Stimulated activated CD8-positive, alpha-beta memory T cell treated with anti-CD3 and anti-CD28 coated beads, Interleukin-4, amount 100 ng/mL, for 1 hour (primary cell): ENCODE measurements at places on chromosomes 5 and 9.

GRCh38 chr5:136309932-136310598 lies 55.3 kb downstream of the TRPC7 start:
- DNase-seq = no peak

DNA sequence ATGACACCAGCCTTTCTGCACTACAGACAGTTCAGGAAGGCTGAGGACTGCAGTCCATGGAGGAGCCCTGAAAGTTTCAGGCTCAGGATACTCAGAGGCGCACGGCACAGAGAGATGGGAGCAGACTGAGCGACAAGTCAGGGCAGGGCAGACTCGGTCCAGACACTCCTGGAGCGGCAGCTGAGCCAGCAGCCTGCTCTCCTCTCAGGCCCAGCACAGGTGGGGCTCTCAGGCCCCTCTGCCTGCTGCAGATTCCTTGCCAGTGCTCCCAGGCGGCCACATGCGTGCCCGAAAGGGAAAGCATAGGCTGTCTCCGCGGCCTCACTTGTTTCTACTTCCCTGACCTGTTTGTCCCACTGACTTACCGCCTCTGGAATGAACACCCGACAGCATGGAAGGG lies 228.3 kb downstream of the IRX2 start:
- no peak for DNase-seq

DNA sequence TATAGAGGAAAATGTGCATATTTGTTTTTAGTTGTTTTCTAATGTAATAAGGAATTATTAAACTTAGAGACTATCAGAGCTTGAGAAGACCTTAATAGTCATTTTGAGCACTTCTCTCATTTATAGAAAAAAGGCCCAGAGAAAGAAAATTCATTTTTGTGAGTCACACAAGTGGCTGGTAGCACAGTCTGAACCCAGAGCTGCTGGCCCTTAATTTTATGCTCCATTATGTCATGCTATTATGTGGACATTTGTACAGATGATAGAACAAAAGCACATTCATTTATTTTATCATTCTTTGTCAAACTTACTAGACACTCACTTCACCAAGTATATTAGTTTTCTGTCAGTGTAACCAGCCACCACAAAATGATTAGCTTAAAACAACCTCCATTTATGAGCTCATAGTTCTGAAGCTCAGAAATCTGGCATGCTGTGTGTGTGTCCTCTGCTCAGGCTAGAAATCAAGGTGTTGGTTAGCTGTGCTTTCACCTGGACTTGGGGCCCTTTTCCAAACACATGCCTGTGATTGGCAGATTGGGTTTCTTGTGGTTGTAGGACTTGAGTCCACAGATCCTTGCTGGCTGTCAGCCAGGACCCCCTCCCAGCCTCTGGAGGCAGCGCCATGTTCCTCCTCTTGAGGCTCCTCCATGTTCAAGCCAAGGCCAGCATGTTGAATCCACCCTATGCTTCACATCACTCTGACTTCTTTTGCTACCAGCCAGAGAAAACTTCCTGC lies 188.9 kb downstream of the ARHGAP26 start:
- DNase-seq = no peak

- DNase-seq = no peak
These were observed 23.1 kb upstream of the PLPP6 start for GRCh38 chr9:4638968-4639367.

DNA sequence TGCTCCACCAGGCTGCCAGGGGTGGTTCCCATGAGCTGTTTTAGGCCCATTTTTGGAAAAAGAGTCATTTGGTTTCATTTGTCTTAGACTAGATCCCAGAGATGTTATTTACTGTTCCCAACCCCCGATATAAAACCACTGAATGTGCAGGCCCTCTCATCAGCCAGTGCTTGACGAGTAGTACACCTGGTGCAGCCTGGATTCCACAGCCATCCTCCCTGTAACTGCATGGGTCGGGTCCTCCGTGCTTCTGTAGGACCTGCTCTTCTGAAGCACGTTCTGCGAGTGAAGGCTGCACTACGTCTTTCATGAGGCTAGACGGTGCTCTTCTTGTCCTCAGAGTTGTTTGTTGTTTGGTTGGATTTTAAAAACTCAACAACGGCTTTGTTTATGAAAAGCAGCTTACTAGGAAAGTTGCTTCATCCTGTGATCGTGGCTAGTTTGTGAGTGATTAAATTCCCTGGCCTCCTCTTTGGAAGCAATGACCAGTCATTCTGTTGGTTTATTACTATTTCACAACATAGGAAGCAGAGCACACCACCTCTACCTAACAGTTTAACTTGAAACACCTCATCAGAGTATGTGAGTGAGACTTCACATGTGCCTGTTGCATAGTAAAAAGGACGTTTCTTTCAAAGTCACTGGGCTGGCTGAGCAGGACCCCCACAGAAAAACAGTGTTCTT lies 135.2 kb downstream of the AOPEP start:
- DNase-seq = no peak

DNA sequence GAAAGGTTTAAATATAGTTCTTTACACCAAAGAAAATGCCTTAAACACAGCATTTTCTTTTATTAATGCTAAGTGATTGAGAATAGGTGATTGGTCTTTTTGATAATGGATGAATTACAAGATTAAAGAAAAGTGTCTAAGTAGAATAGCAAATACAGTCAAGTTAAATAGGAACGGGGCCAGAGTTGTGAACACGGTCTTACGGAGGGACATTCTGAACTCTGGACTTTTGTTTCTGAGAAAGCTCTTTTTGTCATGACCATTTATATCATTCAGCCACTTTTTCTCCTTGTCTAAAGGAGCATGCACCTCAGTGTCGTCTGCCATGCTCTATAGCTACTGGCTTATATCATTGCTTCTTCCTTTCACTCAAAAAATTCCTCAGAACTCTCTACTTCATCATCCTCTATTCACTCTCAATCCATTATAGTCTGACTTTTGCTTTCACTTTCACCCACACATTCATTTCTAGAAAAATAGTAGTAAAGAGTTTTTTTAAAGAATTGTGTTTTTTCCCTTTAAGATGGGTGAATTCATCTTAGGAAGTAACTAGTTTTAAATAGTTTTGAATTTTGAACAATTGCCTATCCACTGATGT lies 263.0 kb upstream of the FBXL7 start:
- DNase-seq = no peak

DNA sequence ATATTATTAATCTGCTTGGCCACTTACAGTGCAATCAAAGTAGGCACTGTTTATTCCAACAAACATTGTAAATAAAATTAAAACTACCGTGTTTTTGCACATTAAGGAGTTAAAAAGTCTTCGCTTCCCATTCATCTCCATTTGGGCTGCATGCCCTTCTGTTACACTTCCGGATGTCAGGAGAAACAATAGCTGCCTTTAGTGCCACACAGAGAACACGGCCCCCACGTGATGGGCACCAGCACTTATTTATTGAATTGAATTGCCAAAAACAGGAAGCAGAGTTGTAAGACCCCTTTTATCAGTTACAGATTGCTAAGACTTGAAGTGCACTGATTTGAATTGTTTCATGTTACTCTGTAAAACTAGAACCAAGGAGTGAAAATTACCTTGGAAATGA lies 80.4 kb downstream of the LHFPL2 start:
- no peak for DNase-seq
